ENCODE measurements at places on chromosomes 5 and 9.

DNA sequence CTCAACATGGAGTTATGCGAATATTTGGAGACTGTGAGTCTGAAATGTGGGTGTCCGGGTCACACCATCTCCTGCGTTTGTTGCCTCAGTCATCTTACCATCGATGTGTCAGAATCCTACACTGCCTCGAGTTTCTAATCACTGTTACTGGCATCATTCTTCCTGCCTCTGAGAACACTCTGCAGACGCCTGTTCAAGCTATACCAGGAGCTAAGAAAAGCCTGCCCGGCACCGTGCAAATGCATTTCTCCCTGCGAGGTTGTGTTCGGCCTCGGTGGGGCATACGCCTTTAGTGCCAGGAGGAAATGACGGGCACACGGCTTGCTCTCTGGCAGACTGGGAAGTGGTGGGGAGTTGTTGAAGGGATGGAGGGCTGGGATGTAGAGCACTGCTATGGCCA lies 31.2 kb upstream of the SLC25A51 start:
- DNase-seq, result no peak

- DNase-seq, result no peak
Measured at GRCh38 chr5:84131372-84131771, 253.3 kb downstream of the EDIL3 start.

DNA sequence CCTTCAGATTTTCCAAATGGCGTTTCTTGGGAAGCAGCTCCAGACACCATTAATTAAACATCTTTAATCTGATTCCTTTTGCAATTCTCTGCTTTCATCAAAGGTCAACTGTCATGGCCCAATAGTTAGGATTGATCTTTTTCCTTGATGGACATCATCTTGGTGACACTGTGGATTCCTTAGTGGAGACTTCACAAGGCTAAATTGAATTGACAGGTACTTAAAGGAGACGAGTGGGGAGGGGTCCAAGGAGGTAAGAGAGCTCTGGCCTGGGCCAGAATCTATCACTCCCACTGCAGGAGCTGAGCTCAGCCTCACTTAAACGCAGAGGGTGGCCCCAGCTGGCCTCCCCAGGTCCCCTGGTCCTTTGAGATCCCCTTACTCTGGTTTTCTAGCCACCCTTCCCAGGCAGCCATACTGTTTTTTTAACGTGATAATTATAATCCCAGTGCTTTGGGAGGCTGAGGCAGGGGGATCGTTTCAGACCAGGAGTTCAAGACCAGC lies 9.9 kb upstream of the HMCN2 start:
- no peak for DNase-seq

DNA sequence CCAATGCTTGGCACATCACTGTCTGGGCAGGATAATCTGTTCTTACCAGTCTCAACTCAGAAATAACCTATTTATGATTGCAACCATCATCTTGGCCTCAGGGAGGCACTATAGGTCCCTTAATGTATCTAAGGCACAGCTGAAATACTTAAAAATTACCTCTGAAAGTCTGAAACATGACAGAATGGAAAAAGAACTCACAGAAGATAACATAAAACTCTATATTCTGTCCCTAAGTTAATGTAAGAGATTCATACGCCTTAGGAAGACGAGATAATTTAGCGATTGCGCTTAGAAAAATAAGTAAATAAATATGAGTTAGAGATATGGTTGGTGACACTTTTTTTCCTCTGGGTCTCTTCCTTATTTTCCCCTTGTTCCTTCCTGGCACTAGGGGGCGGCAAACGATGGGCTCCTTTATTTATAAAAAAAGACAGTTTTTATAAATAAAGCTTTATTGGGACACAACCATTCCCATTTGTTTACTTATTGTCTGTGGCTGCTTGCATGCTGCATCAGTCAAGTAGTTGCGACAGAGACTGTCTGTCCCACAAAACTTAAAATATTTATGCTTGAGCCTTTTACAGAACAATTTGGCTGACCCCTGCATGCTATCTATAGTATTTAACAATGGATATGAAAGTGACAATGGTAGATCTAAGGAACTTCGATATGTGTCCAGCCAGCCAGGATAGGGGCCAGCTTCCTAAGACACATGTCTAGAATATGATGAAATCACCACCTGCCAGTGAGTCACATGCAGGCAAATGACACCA lies 79.6 kb downstream of the PDE4D start:
- DNase-seq, result peak; percentile 84

DNA sequence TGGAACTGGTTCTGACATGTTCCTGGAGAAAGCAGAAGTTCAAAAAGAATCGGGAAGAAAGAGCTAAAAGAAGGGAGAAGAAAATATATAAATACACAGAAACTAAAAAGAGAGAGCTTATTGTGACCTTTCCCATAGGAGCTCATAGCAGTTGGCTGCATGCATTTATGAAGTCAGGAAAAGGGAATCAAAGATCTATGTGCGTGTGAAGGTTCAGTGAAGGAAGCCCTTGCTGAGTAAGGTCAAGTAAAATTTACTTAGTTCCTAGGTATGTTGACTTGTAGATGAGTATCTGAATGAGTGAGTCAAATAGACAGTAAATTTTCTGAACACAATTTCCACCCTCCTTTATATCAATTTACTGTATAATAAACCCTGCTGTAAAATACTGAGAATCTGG lies 632.5 kb downstream of the SLCO4C1 start:
- DNase-seq, result no peak

DNA sequence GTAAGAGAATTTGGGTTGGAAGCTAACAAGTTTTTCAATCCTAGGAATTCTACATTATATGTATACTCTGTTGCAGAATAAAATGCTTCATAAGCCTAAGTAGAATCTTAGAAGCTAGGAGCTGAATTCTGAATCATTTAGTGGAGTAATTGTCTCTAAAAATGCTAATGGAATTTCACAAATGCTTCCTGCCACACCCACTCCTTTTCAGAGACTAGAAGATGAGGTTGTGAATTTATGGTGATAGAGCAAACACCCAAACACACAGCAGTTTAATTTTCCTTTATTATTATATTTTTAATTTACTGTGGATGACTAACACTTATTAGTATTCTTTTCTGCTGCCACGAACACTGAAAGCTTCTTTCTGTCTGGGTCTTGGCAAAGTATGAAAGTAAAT lies 208.0 kb upstream of the PDE4D start:
- no peak for DNase-seq

DNA sequence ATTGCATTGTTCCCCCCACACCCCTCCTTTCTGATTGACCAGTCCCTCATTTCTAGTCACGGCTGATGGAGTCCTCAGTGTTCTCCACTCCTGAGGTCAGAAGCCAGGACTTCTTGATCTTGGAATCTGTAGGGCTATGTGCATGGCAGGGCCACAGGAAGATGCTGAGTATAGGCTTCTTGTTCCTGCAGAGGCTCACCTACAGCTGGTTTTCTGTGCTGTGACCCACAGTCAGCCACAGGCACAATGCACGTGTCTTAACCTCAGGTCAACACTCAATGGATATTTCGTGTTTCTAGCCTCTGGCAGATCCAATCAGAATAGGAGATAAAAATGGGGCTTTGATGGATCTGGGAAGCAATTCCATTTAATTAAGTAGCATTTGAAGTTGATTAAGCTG lies 14.3 kb upstream of the CXCL14 start:
- no peak for DNase-seq

DNA sequence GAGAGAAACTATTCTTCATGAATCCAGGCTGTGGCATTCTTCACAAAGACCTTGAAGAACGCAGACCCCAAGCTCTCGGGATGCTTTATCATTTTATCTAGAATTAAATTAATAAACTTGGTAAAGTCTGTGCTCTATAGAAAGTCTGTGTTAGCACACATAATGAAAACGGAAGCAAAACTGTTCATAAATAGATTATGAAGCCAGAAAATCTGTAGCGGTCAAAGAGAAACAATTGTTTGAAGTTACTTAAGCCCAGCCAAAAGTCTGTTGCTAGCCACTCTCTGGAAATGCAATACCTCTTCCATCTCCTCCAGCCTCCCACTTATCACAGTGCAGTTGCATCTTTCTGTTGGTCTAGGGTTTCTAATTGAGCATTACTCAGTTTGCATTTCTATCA lies 375.9 kb downstream of the KIF4B start:
- no peak for DNase-seq

DNA sequence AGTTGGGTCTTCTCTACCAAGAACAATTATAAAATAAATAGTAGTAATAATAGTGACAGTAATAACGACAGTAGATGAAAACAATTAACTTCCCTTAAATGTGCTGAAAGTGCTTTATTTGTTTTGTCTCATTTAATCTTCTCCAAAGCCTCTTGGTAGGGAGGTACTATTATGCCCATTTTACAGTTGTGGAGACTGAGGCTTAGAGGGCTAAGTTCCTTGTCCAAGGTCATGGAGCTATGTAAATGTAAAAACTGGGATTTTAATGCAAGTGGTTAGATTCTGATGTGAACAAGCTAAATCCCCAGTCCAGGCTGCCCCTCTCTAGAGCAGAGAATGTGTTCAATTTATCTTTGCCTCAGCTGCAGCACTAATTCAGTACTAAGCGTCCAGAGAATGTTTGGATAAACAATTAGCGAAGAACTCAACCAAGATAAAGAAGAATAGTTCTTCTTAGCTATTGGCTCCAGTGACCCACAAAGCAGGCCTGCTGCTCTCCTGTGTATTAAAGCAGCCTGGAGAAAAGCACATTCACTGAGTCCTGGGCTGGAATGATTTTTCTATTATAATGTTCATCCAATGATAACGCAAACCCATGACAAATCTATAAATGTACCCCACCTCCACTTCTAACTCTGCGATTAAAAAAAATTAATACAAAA lies 68.8 kb downstream of the NPR3 start:
- DNase-seq, result no peak

GRCh38 chr9:27633764-27634163 lies 60.5 kb upstream of the C9orf72 start:
- DNase-seq, result no peak

GRCh38 chr9:107292821-107293542 lies 9.9 kb downstream of the RAD23B start:
- no peak for DNase-seq

DNA sequence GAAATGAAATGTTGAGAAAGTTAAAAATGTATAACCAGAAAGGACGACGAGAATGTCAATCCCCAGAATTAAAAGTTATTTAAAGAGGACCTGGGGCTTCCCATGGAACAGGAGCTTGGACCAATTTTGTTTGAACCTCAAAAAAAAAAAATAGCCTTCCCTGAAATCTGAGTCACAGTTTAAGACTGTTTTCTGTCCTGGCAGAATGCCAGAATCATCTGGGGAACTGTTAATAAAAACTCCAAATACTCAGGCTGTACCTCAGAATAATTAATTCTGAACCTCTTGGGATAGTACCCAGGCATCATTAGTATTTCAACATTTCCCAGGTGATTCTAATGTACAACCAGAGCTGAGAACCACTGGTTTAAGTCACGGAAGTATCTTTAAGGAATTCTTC lies 102.2 kb upstream of the SLCO6A1 start:
- DNase-seq, result peak; percentile 6

DNA sequence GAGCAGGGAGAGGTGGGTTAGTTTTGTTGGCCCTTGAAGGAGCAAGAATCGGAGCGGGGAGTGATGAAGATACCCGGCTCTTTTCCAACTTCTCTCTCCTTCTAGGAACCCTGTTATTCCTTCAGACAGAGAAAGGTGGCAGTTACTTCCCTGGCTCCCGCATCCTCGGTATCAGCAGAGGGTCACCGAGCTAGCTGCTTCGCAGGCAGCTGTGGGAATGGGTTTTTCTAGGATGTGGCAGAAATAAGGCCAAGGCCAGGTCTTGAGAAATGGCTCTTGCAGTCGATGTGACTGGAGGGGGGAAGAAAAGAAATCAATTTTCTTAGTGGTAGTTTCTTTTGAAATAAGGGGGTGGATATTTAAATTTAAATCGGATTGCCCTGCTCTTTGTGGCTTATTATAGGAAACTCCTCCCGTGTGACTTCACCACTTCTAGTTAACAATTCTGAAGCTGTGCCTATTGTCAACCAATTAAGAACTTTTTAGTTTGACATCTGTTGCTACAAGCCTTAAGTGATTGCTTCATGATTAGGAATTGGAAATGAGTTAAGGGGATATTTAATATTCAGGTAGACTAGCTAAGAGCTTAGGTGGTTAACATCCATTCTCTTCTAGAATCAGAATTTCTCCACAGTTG lies 1.4 kb downstream of the SAP30L start:
- DNase-seq, result no peak

GRCh38 chr5:145378226-145378625 lies 456.9 kb downstream of the PRELID2 start:
- DNase-seq, result no peak

DNA sequence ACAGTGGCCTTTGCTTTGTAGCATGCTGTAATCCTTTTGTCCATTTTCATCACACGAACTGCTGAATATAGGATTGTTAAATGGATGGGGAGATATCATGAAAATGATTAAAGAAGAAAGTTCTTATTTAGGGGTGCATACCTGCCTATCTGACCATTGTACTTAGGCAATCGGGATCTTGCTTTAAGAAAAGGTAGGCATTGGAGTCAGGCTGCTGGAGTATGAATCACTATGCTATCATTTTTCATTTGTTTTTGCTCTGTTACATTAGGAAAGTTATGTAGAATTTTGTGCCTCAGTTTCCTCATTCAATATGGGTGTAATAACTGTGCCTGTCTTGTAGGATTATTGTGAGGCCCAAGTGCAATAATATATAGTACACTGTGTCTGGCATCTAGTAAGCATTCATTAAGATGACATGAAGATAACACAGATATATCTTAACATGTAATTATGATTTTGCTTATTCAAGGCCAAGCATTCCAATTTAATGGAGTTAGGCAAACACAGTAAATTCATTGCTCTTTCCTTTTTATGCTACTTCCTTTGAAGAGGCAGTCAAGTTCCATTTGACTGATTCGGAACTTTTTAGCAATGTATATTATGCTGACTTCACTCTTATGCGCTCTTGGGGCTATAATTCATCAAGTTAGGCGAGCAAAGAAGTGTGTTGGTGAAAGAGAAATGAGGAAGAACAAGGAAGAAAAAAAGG lies 109.9 kb upstream of the CDKN2B start:
- no peak for DNase-seq

DNA sequence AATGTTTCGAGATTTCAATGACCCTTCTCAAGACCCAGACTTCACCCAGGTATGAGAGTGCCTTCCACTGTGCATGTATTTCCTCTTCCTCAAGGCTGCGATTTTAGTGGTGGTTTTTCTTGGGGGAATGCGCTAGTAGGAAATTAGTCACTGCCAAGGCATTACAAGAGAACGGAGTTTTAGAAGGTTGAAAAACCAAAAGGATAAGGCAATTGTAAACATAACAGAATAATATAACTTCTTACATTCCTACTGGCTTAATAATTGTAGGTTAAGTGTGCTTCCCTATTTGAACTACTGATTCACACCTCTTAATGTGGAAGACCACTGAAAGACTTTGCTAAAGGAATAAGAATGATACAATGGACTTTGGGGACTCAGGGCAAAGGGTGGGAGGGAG lies 38.9 kb downstream of the ACO1 start:
- DNase-seq, result peak; percentile 79
